ENCODE measurements at places on chromosomes 12 and 14.
A peak's percentile ranks its signal among the peaks of the same experiment; 100 is the strongest.

GRCh38 chr12:93308281-93308680 lies 69.4 kb upstream of the NUDT4 start:
- DNase-seq, result no peak

DNA sequence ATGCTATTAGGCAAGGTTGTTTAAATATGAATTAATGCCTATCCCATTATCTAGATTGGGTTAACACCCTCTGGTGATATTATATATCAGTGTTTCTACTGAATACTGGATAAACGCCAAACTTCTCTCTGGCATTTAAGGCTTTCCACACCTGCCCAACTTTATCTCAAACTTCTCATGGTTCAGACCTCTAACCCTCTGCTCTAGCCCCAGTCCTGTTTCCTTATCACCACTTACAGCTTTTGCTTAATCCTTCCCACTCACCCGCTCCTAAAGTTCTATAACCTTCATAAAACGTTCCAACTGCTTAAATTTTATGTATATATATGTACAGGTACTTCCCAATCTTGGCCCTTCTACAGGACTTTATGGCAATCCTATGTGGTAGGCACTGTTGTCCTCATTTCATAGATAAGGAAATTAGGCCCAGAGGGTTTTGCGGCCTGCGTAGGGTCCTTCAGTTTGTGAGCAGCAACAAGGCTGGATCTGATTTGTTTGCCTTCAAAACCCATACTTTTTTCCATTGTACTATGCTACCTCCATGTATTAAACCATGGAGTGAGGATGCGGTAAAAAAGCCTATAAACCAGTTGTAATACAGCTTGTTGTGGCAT lies 1.2 kb downstream of the LPCAT3 start:
- no peak for DNase-seq

DNA sequence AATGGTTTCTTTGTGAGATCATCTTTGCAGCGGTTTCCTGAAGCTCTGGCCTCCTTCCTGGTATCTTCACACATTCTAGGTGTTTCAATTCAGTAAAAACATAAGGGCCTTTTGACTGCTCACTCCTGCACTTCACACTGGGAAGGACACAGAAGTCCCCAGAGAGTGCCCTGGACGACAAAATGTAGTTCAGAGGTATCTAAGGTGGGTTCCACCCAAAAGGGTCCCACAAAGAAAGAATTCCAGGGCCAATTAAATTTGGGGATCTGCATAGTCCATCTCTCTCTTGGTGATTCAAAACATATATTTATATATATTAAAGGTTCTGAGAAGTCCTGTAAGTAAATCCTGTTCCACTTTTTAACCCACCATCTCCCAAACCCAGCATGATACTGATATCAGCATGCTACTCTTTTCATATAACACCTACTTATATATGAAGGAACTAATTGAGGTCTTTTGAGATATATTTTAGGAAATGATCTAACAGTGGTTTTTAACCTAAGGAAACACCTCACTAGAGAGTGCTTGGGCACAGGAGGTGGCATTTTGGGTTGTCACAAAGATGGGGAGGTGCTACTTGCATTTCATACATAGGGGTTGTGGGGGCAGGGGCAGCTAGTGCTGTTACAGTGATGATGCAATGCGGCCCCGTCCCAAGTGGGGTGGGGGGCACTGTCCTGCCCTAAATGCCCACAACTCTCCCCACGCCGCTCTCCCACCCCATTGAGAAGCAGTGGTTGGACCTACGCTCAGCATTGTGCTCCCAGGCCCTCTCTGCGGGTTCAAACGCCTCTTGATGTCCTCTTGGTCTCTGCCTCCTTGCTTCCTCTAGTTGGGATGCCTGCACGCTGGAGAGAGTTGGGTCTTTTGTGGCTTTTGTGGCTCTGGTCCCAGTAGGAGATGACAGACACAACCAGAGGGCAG lies 109.4 kb downstream of the ARF6 start:
- DNase-seq, result no peak

- DNase-seq, result no peak
Observed at GRCh38 chr12:76688631-76689030, 75.3 kb upstream of the ZDHHC17 start.

GRCh38 chr12:49325606-49326005 lies 2.6 kb downstream of the TROAP start:
- no peak for DNase-seq

GRCh38 chr12:2678426-2678825 lies 116.3 kb upstream of the FKBP4 start:
- no peak for DNase-seq

DNA sequence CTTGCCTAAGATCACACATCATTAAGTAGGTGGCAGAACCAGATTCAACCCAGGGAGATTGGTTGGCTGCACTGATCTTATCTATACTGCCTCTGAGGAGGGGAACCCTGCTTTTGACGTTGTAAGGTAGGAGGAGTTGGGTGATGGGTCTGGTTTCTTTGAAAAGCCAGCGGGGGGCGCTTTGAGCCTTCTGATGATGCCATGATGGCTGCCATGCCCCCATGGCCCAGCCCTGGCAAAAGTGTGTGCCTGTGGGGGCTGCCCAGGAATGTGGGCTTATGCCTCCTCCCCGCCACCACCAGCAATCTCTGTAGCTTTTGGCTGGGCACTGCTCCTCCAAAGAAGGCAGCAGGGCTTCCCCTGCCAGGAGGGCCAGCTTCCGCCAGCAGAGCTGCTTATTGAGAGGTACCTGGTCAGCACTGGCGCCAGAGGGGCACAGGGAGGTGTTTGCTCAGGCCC lies 224.3 kb downstream of the SLC41A2 start:
- peak; percentile 12 for DNase-seq

DNA sequence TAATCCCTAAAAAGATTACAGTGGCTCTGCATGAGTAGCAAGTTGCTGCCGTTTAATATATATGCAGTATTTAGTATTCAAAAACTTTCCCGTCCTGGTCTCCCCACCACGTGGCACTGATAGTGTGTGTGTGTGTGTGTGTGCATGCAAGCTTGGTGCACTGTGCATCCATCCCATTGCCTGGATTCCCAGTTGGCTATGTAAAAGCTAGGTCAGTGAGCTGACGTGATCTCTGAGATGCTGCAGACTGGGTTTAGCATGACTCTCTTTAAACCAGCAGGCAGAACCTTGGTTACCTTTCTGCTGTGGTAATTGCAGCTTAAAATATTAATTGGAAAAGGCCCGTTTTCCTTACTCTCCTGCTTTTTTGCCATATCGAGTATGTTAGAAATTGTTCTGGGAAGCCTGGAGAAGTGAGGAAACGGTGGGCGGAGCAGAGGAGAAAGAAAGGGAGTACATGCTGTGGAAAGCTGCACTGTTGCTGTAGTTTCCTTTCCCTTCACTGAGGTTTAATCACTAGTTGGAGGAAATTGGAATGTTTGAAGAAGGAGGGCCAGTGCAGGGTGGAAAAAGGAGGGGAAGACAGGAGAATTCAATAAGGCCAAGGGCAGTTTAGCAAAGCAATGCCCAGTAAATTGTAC lies 4.0 kb upstream of the CNTN1 start:
- no peak for DNase-seq

DNA sequence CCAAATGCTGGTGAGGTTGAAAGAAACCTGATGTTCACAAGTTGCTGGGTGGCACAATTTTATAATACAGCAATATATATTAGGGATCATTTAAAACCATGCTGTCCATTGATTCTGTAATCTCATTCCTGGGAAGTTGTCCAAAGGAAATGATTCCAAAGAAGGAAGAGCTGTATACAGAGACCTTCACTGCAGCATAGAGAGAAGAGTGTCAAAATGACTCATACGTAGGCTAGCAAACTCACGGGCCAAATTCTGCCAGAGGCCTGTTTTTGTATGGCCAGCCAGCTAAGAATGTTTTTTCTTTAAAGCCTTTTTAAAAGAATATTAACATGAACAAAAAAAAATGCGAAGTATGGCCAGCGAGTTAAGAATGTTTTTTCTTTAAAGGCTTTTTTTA lies 69.2 kb upstream of the MED13L start:
- no peak for DNase-seq

GRCh38 chr14:98543074-98543473 lies 728.9 kb downstream of the BCL11B start:
- no peak for DNase-seq

DNA sequence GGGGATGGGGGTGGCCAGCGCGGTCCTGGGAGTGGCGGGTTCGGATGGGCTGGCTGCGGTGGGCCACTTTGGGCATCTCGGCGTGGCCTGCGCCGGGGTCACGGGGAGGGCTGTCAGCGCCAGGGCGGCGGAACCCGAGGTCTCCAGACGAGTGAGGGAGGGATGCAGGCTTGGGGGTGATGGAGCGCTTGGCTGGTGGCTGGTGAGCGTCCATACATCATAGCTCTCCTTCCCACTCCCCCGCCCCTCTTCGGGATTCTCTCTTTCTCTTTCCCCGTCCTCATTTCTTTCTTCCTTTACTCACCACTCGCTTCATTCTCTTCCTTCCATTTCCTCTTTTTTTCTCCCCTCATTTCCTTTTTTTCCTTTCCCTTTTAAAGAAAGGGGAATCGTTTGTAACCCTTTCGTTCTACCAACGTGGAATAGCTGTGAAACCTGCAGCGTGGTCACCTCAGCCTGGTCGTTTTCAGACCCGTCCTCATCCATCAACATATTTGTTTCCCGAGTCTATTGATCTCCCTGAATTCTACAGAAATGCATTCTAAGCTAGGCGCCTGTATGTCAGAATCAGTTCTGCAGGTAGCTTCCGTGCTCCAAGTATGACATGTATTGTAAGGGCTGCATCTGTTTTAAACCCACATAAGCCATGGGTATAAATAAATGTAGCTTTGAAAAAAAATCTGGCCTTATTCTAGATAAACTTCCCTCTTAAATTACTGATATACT lies 260.3 kb upstream of the E2F7 start:
- DNase-seq, result peak; percentile 2

- DNase-seq, result peak; percentile 67
Observed at GRCh38 chr14:44962334-44963043, 499 bp downstream of the TOGARAM1 start.

DNA sequence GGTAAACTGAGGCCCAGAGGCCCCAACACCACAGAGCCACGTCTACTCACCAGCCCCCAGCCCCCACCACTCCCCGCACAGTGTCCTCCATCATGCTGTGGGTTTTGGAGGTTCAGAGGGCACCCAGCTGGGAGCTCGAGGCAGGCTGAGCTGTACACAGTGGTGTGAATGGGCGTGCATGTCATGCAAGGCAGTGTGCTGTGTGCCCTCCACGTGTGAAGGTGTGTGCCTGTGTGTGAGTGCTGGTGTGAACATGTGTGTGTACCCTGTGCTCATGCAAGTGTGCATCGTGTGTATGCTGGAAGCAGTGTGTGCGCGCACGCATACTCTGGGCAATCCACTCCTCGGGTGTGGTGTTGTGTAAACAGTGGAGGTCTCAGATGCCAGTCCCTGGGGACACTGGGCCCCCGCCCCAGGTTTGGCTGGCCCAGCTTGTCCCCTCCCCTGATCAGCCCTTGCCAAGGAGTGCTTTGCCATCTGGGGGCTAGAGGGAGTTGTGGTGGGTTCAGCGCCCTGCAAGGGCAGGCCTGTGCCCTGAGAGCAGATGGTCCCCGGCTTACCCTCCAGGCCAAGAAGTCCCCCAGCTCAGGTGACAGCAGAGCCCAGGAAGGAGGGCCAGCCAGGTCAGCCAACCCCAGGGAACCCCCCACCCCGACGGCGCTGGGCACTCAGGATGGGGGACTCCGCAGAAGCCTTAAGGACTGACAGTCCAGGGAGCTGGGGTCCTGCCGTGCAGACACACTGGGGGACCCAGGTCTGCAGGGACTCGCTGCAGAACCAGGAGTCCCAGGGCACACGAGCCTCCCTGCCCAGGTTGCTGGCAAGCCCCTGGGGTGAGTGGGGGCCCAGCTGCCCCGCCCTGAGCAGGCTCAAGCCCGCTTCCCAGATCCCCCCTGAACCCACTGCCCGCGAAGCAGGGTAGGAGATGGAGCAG lies 23.8 kb upstream of the GPR132 start:
- no peak for DNase-seq

DNA sequence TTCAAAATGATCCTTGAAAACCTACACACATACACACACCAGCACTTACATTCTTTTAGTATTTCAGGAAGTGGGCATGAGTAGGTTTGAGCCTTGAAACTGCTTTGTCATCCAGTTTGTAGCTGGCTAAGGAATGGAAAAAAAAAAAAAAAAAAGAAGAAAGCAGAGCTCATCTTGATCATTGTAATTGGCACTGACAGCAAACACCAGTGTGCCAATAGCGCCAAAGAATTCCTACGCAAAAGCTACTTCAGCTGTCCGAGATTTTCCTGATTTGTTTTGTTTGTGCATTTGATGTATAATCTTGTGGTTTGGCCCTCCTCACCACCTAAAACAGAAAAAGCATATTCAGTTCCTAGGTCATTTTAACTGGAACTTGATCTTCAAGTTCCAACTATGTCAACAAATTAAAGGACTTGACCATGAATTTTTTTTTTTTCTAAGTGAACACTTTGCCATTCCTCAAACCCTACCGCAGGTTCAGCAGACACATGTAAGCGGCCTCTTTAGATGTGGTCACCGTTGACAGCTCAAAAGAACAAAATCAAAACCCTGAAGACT lies 57.3 kb downstream of the FLRT2 start:
- DNase-seq, result no peak

- DNase-seq, result peak; percentile 52
Observed at GRCh38 chr12:5745251-5745888, 199.7 kb downstream of the ANO2 start.

GRCh38 chr12:106492857-106493256 lies 89.9 kb upstream of the RFX4 start:
- no peak for DNase-seq

GRCh38 chr12:1093166-1093751 lies 102.2 kb downstream of the ERC1 start:
- peak; percentile 57 for DNase-seq

- DNase-seq, result no peak
Observed at GRCh38 chr14:95575840-95576473, 41.1 kb downstream of the GLRX5 start.

- peak; percentile 30 for DNase-seq
Observed at GRCh38 chr12:93223440-93224426, 154.0 kb upstream of the NUDT4 start.

DNA sequence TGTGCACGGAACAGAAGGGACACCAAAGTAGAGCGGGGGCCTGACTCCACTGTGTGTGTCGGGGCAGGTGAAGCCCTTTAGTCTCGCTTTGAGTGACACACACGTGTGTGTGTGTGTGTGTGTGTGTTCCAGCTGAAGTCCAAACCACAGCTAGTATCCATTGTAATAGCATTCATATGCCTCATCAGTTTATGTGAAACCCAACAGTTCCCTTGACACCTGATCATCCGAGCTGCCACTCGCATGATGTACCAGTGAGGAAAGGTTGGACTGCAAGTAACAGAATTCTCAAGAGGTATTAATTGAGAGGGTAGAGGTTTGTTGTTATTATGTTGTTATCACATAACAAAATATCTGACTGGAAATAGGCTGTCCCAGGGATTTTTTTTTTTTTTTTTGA lies 16.4 kb downstream of the CCDC63 start:
- no peak for DNase-seq
